ENCODE measurements at places on chromosomes 3 and 15.

GRCh38 chr3:110199588-110199943 lies 862.2 kb upstream of the DPPA4 start:
- no peak for DNase-seq

DNA sequence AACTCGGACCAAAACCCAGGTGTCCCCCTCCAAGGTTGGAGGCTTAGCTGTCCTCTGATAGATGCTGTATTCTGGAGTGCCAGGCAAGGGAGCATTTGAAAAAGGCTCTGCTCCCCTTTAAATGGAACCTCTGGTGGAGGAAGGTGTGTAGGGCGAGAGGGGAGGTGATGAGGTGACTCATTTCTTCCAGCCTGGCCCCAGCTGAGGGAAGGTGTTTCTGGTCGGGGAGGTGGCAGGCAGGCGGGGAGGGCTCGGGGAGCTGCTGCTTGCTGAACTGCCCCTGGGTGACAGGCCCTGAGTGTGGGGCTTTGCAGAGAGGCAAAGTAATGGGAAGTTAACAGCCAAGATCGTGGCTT lies 18.8 kb downstream of the PSTPIP1 start:
- no peak for DNase-seq

DNA sequence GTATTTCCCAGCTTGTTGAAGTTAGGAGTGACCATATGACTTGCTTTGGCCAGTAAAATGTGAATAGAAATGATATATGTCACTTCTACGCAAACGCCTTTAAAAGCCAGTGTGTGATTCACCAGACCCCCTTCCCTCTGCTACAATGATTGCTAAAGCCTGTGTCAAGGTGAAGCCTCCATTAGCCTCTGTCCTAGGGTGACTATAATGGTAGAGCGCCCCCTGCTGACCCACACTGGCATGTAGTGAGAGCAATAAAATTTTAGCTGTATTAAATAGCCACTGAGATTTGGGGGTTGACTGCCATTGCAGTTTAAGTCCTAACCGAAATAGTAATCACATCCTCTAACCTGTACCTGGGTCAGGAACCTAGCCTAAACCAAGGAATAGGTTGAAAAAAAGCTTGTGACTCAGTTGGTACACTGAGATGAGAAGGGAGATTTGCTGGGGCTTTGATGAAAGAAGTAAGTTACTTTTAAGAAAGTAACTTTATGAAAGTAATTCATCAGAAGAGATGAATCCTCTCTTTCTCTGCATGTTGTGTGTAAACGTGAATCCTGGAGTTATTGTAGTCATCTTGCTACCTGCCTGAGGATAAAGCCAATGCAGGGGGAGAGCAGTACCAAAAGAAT lies 52.6 kb downstream of the GTF2E1 start:
- DNase-seq: peak; percentile 76

DNA sequence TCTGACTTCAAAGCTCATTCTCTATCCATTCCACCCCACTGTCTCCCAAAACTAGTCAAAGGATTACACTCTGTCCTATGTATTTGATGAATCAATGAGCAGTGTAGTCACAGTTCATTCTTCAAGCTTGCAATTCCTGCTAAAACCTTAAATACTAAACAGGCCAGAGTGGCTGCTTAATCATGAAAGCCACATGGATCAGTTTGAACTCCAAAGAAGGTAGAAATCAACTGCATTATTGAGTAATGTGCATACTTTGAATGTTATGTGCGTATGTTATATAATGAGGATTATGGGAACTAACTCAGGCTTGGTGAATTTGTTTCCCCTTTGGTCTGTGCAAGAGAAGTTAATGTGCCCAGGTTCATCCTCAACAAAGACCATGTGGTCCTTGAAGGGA lies 45.4 kb downstream of the PRICKLE2 start:
- DNase-seq: no peak

GRCh38 chr15:101203607-101204189 lies 48.1 kb downstream of the CHSY1 start:
- DNase-seq: no peak

- no peak for DNase-seq
Measured at GRCh38 chr3:132346841-132347736, 29.9 kb downstream of the ACP3 start.

GRCh38 chr3:16885593-16886302 lies 993 bp downstream of the PLCL2 start:
- peak; percentile 60 for DNase-seq

GRCh38 chr3:136979204-136979603 lies 21.4 kb downstream of the IL20RB start:
- no peak for DNase-seq

GRCh38 chr3:100978011-100978659 lies 15.1 kb downstream of the ABI3BP start:
- no peak for DNase-seq

GRCh38 chr15:38168467-38169070 lies 84.1 kb upstream of the SPRED1 start:
- DNase-seq: no peak

- no peak for DNase-seq
Measured at GRCh38 chr3:36891701-36892160, 53.1 kb downstream of the TRANK1 start.

GRCh38 chr3:45807133-45807532 lies 10.8 kb upstream of the SLC6A20 start:
- no peak for DNase-seq

- DNase-seq: no peak
Measured at GRCh38 chr3:100228247-100228646, 32.5 kb upstream of the TBC1D23 start.

Measured in Kasumi-1 (cell line).